Putamen (tissue), 1 donor: ENCODE measurements at places on chromosomes 11 and 22.

- no peak for DNase-seq
Observed at GRCh38 chr11:75626889-75627529, 41.8 kb downstream of the MAP6 start.

DNA sequence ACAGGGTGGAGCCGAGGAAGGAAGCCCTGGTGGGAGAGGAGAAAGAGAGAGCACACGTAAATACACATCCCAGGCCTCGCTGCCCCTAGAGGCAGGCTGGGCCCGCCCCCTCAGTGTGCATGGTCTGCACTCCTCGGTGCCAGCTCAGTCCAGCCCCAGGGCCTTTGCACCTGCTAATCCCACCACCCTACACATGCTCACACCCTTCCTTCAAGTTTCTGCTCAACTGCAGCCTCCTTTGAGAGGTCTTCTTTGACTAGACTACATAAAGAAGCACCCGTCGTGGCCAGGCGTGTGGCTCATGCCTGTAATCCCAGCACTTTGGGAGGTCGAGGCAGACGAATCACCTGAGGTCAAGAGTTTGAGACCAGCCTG, 5.5 kb downstream of the IL2RB start:
- no peak for DNase-seq

DNA sequence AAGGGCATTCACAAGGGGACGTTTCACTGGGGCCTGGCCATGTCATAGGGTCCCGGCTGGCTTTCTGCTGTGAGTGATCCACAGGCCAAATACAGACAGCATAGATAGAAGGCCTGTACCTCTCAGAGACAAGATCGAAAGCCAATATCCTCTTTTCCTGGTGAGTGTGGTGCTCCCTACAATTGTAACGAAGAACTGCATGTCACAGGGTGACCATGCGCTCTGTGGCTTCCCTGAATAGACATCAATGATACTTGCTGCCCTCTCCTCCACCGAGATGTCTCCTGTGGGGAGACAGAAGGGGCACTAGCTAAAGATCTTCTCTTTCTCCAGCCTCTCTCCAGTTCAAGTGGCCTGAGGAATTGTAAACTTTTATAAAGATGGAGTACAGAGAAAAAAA, 226.1 kb upstream of the POU2AF2 start:
- DNase-seq: no peak

DNA sequence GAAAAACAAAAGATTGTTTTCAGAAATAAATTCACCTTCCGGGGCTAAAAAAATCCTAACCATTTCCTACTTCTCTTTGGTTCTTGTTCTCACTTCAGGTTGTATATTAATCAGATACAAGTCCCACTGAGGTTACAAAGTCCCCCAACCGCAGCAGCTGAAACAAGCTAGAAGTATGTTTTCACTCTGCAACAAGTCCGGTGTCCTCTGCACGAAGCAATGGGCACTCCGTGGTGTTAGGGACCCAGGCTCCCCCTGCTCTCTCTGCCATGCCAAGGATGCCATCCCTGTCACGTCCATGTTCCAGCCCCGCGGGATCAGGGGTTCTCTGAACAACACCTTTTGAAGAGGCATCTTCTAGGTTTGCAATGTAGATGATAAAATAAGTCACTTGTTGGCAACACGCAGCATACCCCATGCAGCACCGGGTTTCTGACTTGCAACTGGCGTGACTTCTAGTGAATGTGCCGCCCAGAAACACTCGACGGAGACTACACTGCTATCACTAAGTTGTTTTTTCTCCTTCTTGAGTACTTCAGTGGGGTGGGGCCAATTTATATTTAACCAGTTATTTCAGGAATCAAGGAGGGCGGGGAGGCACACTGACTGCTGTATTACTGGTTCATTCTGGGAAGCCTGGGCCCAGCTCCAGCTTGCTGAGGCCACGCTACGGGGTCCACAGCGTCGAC, 25.4 kb upstream of the GSTP1 start:
- no peak for DNase-seq

- DNase-seq: no peak
Observed at GRCh38 chr11:104691129-104691528, 207.1 kb downstream of the CASP12 start.

GRCh38 chr11:12058425-12059115, 50.1 kb upstream of the DKK3 start:
- no peak for DNase-seq

GRCh38 chr22:31090217-31091085, 9.3 kb downstream of the SMTN start:
- no peak for DNase-seq
